SK-N-SH (cell line): ENCODE measurements at places on chromosomes 2 and 18. TPM values are rescaled to one million over a fixed set of nuclear protein-coding genes. Genes with fewer than 3 reads are reported as not detected.

DNA sequence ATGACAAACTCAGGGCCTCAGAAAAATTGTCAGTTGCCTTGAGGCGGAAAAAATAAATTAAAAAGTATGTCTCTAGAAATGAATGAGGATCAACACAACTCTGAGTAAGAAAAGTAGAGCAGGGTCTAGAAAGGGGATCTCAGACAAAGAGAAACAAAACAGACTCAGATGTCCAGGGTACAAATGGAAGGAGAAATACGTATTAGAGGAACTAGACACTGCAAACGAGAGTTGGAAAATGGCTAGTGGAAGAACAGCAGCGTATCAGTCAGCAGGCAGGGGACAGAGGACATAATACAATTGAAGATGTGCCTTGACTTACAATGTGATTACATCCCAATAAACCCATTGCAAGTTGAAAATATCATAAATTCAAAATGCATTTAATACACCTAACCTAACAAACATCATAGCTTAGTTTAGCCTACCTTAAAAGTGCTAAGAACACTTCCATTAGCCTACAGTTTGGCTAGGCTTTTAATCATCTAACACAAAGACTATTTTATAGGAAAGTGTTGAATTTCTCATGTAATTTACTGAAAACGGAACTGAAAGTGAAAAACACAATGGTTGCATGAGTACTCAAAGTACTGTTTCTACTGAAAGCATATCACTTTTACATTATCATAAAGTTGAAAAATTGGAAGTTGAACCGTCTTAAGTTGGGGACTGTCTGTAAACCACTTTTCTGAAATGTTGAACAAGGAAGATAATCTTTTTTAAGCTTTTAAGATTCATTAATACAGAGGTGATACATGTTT lies 182.8 kb downstream of the NBAS start:
- DNase-seq: no peak

Gene C1GALT1C1L
- polyA plus RNA-seq: 2.6 and 3.1 TPM in 2 replicates

- peak; percentile 93 for DNase-seq
Measured at GRCh38 chr2:10548626-10549025, 100.5 kb upstream of the ODC1 start.

Gene SERPINE2
- 105 and 249 TPM in 2 replicates for polyA plus RNA-seq

Gene TLX2
- 24.5 and 25.6 TPM in 2 replicates for polyA plus RNA-seq

GRCh38 chr18:9734189-9734588 lies 26.1 kb downstream of the RAB31 start:
- no peak for DNase-seq

DNA sequence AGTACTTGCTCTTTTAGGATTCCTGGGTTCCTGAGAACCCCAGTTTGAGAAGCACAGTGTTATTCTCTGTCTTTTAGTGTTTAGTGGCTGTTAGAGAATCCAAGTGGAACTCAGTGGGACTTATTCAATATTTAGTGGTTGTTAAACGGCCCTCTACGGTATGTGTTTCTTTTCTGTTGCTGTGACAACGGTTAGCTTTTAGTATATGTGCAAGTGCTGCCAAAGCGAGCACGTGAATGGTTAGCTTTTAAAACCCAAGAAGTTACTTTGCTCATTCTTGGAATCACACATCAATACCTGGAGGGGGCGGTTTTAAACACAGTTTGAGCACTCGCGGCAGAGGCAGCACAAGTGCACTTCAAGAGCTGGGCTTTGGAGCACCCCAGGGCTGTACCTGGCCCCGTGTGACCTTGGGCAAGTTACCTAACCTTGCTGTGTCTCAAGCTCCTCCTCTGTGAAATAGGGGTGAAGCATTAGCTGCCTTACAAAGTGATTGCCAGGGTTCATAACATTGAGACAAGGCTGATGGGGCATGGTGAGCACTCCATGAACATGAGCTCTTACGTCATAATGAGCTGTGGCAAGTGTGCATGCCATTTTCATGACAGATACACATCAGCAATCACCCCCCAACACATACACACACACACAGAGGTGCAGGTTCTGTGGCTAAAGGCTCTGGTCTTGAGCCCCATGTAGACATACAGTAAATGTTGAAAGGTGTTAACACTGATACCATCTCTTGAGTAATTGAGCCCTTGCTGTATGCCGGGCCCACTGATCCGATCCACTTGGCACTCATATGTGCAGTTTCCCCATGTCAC lies 234.1 kb downstream of the ALPK2 start:
- no peak for DNase-seq

Gene ST6GAL2
- polyA plus RNA-seq: 0.58 and 0.77 TPM in 2 replicates

DNA sequence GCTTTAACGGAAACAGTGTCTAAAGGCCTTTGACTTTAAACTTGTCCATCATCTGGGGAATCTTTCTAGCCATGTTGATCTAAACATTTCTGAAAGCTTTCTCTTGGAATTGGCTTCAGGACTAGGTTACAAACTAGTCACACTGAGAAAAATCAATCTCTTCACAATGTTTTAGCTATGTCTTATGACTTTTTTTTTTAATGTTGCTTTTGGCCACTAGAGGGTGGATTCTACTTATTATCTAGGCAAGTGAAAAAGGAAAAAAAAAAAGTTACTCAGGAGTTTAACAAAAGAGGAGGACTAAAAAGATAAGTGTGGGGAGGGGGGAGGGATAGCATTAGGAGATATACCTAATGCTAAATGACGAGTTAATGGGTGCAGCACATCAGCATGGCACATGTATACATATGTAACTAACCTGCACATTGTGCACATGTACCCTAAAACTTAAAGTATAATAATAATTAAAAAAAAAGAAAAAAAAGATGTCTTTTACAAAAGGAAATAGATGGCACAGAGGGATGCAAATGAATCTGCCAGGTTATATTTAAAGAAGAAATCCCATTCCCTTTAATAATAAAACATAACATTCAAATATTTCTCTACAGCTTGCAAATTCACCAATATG lies 160.4 kb upstream of the PID1 start:
- peak; percentile 23 for DNase-seq

- peak; percentile 35 for DNase-seq
Measured at GRCh38 chr2:146734042-146734820, 1110.6 kb upstream of the ACVR2A start.

Gene CCDC141
- 0.02 TPM in 2 replicates for polyA plus RNA-seq

DNA sequence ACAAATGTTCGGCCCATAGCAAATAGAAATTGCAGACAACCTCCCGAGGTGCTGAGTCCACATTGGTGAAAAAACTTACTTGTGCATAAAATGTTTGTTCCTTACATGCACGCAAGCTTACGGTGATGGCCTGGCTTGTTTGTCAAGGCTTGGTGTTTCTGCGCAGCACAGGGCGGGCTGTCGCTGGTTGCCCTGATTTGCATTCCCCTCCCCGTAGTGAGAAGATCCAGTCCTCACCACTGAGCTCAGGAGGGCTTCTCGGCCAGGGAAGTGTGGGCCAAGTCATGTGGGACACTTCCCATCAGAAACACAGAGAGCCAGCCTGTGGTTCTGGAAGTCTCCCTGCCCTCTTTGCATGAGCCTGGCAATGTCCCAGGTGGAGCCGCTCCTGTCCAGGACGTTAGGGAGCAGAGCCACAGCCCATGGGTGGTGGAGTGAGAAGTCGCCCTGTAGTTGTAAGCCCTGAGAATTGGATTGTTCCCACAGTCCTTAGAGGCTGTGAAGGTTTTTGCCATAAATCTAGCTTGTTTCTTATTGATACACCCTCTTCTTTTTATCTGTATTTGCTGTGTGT lies 152.7 kb downstream of the TWIST2 start:
- DNase-seq: no peak

Gene ACTG2
- polyA plus RNA-seq: 0.10 and 0.25 TPM in 2 replicates

Gene PPP3R1
- 12.0 and 13.8 TPM in 2 replicates for polyA plus RNA-seq

GRCh38 chr2:195473862-195474261 lies 183.2 kb upstream of the SLC39A10 start:
- DNase-seq: no peak

GRCh38 chr18:53735526-53735925 lies 488.9 kb downstream of the MBD2 start:
- DNase-seq: no peak

- DNase-seq: peak; percentile 6
Measured at GRCh38 chr2:157509744-157510143, 65.9 kb upstream of the CYTIP start.

Gene CREB1
- polyA plus RNA-seq: 14.5 and 19.2 TPM in 2 replicates

- peak; percentile 91 for DNase-seq
Measured at GRCh38 chr2:219521066-219521880, 7.0 kb downstream of the ASIC4 start.

GRCh38 chr2:44596537-44597320 lies 235.0 kb downstream of the CAMKMT start:
- DNase-seq: no peak

DNA sequence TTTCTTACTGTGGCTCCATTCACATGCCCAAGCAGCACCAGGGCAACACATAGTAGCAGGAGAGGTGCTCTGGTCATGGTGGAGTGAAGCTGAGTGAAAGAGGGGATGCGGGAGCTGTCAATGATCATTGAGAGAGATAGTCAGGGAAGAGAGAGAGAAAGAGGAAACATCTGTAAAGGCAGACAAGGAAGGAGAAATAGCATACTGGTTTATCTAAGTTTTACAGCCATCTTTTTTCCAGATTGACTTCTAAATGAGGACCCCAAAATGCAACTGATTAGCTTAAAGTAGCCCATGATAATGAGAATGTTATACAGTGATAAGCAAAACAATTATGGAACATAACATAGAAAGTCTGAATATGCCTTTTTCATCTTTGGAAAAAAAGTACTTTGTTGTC lies at the start of gene C2orf66:
Gene C2orf66 (minus strand): TSS at position 96 of the 400 bp plus-strand sequence. CDS start 19 bp downstream, at position 77.
- DNase-seq: no peak

DNA sequence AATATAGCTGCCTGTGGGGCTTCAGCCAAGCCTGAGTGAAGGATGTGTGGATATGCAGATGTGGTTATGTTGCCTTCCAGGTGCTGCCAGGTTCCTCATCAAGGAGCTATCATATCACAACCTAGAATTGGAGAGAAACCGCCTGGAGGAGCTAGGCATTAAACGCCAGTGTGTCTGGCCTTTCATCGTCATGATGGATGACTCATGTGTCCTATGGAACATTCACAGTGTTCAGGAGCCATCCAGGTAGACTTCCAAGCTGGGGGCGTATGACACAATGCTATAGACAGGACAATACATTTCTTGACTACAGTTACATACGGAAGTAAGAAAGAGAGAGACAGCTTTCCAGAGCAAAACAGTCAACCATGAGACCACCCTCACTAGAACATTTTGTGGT lies 86.8 kb downstream of the ESCO1 start:
- DNase-seq: no peak

DNA sequence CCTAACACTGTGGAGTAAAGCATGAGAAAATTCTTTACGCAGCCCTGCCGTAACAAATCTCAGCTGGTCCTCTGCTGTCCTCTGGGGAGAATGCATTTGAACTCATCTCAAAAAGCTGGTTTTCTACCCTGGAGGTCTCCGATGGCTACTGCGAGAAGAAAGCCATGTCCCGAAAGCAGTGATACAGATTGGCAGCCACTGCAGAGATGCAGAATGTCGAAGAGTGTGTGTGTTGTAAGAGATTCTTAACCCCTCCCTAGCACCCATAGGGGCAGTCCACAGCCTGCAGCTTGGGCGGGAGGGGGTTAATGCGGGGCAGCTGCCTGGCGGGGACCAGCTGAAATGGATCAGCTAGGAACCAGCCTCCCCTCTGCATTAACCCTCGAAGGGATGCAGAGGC lies 235.9 kb downstream of the ZNF516 start:
- DNase-seq: no peak

Gene UGT1A8
- polyA plus RNA-seq: not detected in 2 replicates

DNA sequence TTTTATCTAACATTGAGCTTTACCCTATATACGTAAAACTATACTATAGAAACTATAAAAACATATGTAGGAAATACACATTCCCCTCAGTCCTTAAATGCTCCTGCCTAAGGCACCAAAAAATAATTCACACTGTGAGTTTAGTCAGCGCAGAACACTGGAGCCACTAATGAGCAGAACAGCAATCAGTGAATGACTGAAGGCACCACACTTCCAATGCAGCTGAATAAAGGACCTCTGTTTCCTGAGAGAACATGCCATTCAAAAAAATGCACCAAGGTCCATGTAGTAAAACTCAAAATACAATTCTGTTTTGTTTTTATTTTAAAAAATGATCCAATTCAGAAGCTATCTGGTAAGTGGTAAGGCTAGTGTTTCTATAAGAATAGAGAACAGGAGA lies 1280.6 kb upstream of the NRXN1 start:
- no peak for DNase-seq

Gene MYCN
- polyA plus RNA-seq: 0.03 TPM in 1 of 2 replicates, not detected in the other

DNA sequence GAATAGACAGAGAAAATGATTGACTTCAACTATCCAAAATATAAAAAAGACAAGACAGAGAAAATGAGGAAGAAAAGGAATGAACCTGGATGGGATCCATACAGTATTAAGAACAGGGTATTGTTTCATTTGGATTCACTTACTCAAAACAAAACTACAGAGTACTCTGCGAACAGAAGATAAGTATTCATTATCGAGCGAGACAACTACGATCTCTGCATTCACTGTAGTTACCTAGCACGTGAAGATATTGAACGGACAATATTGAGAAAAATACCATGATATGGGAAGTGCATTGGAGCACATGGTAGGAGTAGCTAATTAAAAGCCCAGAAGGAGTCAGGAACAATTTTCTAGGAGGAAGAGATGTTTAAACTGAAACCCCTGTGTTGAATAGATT lies 1.0 kb upstream of the ORC2 start:
- no peak for DNase-seq

DNA sequence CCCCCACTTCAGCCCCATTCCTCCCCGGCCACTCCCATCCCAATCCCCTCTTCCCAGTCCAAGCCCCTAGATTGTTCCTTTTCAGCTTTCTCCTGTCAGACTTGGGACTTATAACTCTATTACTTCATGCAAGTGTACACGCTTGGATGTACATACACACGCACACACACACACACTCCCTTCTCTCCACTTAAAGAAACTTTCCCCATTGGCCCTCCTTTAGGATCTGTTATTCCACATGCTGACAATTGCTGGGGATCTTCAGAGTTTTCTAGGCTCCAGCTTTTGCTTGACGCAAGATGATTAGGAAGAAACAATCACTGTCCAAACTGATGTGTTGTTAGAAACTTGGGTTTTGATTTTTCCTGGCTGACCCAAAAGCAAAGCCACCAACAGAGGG lies 75.4 kb downstream of the CDK15 start:
- DNase-seq: no peak

DNA sequence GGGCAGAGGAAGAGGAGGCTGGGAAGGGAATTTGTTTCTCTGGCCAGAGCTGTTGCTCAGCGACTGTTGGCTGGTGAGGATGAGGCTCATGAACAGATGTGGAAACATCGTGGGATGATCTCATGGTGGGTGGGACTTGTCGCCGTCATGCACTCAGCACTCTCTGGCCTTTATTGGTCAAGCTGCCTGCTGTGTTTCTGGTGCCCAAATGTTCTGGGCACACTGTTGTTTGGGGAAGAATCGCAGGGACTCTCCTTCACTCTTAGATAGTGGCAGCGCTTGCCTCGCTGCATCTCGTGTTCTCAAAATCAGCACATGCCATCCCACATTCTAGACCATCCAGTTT lies 145.6 kb downstream of the AGAP1 start:
- peak; percentile 73 for DNase-seq

- DNase-seq: no peak
Measured at GRCh38 chr2:88429929-88430328, 22.6 kb downstream of the FOXI3 start.

DNA sequence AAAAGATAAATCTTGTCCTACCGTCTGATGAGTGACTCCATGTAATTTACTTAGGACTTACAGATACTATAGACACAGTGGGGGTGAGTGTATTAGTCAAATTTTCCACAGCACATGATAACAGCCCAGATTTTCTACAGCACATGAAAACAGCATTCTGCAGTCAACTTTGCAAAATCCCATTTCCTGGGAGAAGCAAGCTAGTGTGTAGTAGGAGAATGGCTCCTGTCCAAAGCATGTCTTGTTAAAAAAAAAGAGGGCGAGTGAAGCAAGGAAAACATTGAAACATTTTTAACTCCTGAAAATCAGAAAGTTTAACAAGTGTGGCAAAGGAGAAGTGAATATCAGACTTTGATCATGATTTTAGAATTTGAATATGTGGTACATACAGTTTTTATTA lies 817.8 kb upstream of the FAM98A start:
- DNase-seq: no peak
